ENCODE measurements at places on chromosomes 7 and 10.

GRCh38 chr7:150857276-150858055, 5.1 kb downstream of the AOC1 start:
- DNase-seq: no peak

- no peak for DNase-seq
Measured at GRCh38 chr10:69426376-69426727, 9.6 kb upstream of the TACR2 start.

- DNase-seq: no peak
Measured at GRCh38 chr7:6306471-6306870, 34.0 kb upstream of the CYTH3 start.

GRCh38 chr10:106711313-106711906, 453.1 kb downstream of the SORCS1 start:
- no peak for DNase-seq

- DNase-seq: no peak
Measured at GRCh38 chr7:154916381-154916780, 86.5 kb downstream of the PAXIP1 start.

DNA sequence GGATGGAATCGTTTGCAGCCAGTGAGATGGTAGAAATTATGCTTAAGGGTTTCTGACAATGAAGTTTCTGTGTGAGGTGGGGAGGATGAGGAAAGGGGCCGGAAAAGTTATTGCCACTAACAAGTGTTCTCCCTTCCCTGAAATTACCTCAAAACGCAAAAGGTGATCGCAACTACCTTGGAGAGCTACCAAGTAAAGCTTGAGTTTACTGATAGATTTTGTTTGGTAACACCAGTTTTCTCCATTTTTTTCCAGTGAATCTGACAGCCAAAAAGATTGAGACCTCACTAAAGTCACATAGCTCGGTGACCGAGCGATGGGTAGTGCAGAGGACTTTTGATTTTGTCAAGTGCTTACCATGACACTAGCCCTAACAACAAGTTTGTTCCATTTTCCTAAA, 1.6 kb downstream of the SUV39H2 start:
- no peak for DNase-seq

- DNase-seq: no peak
Measured at GRCh38 chr7:133540096-133540860, 287.4 kb downstream of the EXOC4 start.

GRCh38 chr10:126123466-126123865, 227.1 kb downstream of the FANK1 start:
- DNase-seq: no peak

Data from stimulated activated CD8-positive, alpha-beta memory T cell treated with anti-CD3 and anti-CD28 coated beads, Interleukin-4, amount 100 ng/mL, for 1 hour (primary cell).